ENCODE measurements at places on chromosomes 16 and 17. TPM values are rescaled to one million over a fixed set of nuclear protein-coding genes. Genes with fewer than 3 reads are reported as not detected.

Gene GCGR
- 0.40 TPM for total RNA-seq

Gene RHBDF2
- 28.1 TPM for total RNA-seq

Gene ERBB2
- total RNA-seq: 17.4 TPM

GRCh38 chr17:59361916-59362810, 30.7 kb downstream of the YPEL2 start:
- DNase-seq: no peak

DNA sequence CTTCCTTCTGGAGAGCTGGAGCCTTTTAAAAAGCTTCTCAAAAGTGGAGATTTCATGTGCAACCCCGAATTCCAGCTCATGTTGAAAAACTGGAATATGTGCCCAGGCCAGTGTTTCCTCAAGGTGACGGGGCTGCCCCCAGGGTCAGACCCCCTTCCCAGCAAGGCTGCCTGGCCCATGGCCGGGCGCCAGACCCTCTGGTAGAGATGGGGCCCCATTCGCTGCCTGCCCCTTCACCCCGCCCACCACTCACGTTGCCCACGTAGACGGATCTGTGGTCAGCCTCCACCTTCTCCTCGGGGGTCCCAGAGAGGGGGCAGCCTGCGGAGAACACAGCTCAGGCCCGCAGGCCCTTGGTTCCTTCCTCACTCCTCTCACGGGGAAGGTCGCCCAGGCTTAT, 1.1 kb downstream of the PABPN1L start:
- no peak for DNase-seq

DNA sequence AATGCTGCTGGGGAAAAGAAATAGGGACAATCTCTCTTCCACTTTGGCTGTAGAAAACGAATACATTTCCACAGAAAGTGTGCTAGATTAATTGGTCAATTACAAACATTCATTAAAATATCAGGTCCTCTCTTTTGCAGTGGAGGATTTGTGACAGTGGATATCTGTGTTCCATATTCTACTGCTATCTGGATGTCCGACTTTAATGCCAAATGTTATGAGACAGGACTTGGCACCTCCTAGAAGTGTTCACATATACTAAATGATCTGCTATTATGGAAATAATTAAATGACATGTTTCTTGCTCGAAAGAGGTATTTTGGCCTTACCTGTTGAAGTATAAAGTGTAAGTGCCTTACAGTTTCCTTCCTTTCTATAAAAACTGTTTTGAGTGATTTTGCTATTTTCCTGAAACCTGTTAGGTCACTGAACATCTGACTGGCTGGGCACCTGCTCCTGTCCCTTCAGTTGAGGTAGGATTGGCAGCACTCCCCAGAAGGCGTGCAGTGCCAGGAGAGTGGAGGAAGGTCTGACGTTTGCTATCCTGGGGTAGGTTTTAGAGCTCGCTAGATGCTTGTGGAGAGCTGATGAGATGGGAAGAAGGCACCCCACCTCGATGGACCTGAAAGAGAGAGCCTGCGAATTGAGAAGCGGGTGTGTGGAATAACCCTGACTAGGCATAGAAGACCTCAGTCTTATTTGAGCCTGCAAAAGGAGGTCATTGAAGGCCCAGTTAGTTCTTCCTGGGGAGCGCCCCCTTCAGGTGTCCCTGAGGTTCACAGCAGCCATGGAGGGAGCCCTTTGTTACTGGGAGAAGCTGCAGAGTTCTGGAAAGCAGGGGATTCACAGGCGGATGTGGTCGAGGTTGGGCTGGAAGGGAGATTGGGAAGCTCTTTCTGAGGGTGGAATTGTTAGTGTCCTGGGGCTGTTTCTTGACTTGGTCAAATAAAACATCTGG, 159.4 kb upstream of the ZNF267 start:
- DNase-seq: no peak

DNA sequence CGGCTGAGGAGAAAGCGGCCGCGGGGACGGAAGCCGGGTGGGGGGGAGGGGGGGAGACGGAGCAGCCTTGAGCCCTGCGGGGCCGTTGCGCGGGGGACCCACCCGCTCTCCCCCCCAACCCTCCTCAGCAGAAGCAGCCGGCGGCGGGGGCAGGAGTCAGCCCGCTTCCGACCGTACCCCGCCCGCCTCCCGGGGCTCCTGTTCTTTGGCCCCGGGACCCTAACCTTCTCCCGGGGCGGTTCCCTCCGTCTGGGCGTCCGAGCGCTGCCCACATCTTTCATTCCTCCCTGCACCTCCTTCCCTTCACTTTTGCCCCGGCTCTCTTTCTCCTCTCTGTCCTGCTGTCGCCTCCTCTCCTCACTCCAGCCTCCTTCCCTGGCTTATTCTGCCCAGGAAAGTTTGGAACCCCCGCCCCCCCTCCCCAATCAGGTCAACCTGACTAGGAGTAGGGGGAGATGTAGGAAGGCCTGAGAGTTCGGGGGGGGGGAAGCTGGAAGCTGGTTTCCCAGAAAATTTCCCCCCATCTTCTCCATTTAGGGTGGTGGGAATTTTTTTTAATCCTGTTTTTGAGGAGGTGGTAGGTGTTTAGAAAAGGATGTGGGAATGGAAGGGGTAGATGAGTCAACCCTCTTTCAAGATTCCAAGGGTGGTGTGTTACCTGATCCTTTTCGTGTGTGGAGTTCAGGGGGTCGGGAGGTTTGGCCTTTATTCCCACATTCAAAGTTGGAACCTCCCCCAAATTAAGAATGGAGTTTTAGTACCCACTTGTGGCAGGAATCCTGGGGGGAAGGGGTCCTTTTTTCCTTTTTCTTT, 427 bp upstream of the NLK start:
- no peak for DNase-seq

DNA sequence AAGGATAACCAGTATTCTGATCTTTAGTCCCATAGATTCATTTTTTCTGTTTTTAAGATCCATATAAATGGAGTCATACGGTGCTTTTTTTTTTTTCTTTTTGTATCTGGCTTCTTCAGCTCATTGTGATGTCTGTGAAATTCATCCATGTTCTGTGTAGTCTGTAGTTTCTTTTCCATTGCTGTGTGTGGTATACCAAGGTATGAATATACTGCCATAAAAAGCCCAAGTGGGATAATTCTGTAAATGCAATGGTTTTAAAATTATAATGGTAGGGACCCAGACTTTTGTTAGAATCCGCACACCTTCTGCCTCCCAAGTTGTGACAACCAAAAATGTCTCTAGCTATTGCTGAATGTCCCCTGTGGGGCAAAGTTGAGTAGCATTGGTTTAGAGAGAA, 7.6 kb downstream of the NUP93 start:
- DNase-seq: no peak

DNA sequence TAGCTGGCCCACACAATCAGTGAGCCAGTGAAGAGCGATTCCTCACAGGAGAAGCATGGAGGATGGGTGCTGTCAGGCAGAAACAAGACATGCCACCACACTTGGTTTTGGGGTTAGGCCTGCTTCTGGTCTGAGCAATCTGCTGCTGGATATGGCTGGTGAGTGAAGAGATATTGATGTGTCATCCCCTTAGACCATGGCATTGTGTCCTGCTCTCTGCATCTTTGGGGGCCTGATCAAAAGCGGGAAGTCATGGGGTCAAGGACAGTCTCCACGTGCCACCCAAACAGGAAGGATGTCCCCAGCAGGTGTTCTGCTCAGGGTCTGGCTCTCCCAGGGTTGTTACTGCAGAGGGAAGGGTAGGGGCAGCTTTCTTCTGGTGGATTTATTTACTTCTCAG, 140.7 kb downstream of the PRKCB start:
- DNase-seq: no peak

- DNase-seq: no peak
Measured at GRCh38 chr16:85170066-85170491, 57.8 kb upstream of the CIBAR2 start.
